ENCODE measurements at places on chromosomes 1 and 21.

DNA sequence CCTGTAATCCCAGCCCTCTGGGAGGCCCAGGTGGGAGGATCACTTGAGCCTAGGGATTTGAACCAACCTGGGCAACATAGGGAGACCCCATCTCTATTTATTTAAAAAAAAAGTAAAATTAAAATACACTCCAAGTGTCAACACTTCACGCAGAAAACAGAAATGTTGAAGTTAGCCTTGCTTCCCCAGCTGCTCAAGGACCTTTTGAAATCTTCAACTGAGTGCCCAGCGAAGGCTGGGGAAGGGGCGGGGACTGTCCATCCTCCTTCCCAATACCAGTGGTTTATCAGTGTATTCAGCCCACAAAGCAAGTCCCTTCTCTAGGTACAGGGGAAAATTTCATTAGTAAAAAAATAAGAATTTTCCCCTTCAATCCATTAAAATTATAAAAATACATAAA, 2.2 kb upstream of the DNAJC28 start:
- no peak for DNase-seq

GRCh38 chr1:230696722-230697437, 17.0 kb downstream of the AGT start:
- no peak for DNase-seq

- DNase-seq: no peak
These were observed 23.2 kb downstream of the DLGAP3 start for GRCh38 chr1:34906222-34906621.

GRCh38 chr1:43703836-43704235, 3.5 kb upstream of the ST3GAL3 start:
- DNase-seq: no peak

DNA sequence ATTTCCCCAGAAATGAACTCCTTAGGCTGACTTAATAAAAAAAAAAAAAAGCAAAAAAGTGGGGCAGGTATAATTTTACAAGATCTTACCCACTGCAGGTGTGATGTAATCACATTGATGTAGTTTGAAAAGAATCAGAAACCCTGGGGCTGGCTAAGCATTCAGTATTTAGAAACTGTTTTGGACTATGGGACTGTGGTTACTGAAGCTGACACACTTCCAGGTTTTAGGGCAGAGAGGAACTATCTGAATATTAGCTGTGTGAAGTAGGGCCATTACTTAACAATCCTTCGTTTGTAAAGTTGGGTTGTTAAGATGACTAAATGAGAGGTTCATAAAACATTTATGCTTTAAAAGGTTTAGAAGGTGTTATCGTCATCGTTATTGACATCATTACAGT, 165.3 kb downstream of the FASLG start:
- no peak for DNase-seq

Data from NCI-H2081 (cell line).